ENCODE measurements at places on chromosomes 16 and 17.

- DNase-seq: no peak
Observed at GRCh38 chr17:48261297-48261880, 153.8 kb downstream of the SNX11 start.

DNA sequence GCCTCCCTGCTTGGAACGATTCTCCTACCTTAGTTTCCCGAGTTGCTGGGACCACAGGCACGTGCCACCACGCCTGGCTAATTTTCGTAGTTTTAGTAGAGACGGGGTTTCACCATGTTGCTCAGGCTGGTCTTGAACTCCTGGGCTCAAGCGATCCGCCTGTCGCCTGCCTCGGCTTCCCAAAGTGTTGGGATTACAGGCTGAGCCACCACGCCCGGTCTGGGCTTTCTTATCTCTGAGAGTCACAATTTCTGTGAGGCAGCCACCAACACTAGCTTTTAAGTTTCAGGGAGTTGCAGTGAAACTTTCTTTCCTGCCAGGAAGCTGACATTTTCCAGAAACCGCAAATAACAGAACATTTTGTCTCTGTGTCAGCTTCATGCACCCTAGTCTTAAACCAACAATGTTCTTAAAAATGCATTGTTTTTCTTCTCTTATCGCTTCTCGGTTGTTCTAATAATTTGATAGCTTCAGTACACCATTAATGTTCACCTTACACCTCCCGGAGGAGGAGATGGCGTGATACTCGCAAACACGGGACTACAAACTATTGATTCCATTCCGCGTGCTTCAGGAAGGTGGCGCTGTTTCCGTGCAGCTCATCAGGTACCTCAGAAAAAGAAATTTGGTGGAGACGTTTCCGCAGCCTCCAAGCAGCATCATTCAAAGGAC is 7.4 kb upstream of the DHRS7B start:
- no peak for DNase-seq

- DNase-seq: no peak
Observed at GRCh38 chr16:27373312-27373711, 28.7 kb upstream of the IL21R start.

DNA sequence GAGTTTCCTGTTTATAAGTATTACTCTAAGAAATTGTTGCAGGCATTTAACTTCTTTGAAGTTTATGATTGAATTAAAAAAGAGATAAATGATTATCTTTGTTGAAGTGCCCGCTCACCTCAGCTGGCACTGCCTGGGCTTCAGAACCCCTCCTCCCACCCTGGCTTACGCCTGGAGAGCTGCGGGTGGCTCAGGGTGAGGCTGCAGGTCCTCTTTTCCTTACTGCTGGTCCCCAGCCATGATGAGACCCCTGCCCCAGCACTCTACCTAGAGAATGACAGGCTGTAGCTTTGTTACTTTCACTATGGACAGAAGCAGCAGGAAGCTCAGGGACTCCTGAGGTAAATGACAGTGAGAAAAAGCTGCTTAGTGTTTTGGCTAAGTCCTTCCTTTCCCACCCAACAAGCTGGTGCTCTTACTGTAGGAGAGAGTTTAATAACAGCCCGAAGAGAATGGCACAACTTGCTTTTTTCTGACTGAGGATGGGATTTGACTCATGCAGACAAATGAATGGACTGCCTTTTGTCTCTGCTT is 62.1 kb downstream of the EPN2 start:
- no peak for DNase-seq

DNA sequence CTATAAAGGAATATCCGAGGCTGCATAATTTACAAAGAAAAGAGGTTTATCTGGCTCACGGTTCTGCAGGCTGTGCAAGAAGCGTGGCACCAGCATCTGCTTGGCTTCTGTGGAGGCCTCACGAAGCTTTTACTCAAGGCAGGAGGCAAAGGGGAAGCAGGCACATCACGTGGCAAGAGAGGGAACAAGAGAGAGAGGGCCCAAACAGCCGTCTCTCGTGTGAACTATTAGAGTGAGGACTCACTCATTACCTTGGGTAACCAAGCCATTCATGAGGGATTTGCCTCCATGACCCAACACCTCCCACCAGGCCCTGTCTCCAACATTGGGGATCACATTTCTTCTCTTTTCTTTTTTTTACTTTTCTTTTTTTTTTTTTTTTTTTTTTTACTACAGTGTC is 7.5 kb upstream of the ALKBH5 start:
- no peak for DNase-seq

DNA sequence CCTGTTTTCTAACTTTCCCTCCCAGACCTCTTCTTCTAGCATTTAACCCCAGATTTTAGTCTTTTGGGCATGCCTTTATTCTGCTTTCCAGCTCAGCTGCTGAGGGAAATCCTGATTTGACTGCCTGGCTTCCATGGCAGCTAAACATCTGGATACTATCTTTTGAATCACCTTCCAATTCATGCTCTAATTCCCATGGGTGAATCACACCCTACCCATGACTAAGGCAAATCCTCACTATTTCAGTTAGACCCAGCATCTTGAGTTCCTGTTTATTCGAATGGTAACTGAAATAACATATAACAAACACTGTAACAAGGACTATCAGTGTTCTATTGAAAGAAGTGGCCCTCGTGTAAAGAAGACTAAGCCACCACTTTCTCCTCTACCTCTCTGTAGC is 29.8 kb downstream of the CA10 start:
- DNase-seq: no peak

GRCh38 chr16:3495176-3495575 is at the start of gene C16orf90:
C16orf90 (minus strand) TSS chr16:3495489; CDS start chr16:3495421, 68 bp downstream.
- DNase-seq: no peak

DNA sequence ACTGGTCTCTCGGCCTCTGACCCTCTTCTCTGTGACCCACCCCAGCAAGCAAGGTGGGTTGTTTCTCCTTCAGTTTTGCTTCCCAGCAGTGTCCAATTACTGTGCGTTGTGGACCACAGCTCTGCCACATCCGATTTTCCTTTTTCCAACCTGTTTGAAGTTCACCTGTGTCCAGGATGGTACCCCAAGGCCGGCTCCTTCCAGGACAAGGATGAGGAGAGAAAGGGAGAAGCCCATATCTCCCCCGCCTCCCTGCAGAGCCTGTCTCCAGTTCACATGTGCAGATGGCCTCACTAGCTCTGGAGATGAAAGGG is 13.5 kb downstream of the NMRAL1 start:
- no peak for DNase-seq

DNA sequence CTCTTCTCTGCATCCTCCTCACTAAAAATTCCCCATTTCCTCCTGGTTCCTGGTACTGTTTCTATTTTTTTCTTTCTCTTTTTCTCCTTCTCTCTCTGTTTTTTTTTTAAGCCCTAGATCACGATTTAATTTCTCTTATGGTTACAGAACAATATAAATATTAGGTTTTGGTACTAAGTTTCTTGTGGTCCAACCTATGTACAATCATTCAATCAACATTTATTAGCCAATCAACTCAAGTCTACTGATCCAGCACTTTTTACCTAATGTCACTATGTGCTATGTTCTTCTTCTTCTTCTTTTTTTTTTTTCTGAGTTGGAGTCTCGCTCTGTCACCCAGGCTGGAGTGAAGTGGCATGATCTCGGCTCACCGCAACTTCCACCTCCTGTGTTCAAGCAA is 12.6 kb downstream of the RTN4RL1 start:
- no peak for DNase-seq

- no peak for DNase-seq
Observed at GRCh38 chr17:59815965-59816364, 76.8 kb downstream of the TUBD1 start.

- DNase-seq: no peak
Observed at GRCh38 chr17:27242951-27243350, 51.0 kb upstream of the WSB1 start.

DNA sequence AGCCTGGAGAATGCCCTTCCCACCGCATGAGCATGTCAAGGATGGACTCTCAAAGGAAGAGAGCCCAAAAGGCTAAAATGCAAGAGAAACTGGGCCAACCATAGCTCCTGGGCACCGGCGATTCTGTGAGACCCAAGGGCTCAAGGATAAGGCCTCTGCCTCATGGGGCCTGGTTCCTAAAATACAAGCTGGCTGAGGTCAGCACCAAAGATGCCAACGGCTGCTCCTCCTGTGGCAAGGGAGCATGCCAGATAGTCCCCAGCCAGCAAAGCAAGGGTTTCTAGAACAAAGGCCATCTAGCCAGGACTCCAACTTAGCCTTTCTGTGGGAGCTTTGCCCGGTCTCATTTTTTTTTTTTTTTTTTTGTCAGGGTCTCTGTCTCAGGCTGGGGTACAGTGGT is 20.1 kb downstream of the GPRC5B start:
- DNase-seq: no peak

- DNase-seq: no peak
Observed at GRCh38 chr17:427327-427726, 74.7 kb upstream of the RPH3AL start.

DNA sequence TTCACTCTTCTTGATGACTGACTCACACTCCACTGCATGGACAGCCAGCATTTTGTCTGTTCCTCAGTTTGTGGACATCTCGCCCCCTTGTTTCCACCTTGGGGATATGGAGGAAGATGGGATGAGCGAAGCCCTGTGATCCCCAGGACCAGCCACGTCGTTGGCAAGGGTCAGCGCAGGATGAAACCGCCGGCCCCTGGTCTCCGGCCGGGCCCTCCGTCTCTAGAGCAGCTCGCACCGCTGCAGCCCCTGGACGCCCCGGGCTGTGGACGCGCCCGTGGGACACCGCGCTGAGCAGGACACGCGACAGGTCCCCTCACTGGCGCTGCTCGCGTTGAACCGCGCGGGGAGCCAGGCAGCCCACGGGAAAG is 604 bp upstream of the ZC3H18 start:
- DNase-seq: no peak

DNA sequence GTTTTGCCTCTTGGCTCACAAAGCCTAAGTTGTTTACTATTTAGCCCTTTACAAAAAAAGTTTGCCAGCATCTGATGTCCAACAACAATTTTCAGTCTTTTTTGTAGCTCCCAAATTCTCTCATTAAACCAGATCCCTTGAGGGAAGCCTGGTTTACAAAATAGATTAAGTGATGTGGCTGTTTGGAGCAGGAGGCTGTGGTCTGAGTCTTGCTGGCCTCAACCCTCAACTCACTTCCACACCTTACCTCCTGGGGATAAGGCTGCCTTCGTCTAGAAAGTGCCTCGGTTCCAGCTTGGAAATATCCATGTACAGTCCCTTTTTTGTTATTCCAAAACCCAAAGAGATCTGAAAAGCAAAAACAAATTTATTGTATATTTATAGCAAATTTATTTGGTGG is 138.4 kb downstream of the WWOX start:
- DNase-seq: no peak

GRCh38 chr16:86088287-86088686 is 189.3 kb downstream of the IRF8 start:
- DNase-seq: no peak

- no peak for DNase-seq
Observed at GRCh38 chr17:13513039-13513405, 88.7 kb downstream of the HS3ST3A1 start.

DNA sequence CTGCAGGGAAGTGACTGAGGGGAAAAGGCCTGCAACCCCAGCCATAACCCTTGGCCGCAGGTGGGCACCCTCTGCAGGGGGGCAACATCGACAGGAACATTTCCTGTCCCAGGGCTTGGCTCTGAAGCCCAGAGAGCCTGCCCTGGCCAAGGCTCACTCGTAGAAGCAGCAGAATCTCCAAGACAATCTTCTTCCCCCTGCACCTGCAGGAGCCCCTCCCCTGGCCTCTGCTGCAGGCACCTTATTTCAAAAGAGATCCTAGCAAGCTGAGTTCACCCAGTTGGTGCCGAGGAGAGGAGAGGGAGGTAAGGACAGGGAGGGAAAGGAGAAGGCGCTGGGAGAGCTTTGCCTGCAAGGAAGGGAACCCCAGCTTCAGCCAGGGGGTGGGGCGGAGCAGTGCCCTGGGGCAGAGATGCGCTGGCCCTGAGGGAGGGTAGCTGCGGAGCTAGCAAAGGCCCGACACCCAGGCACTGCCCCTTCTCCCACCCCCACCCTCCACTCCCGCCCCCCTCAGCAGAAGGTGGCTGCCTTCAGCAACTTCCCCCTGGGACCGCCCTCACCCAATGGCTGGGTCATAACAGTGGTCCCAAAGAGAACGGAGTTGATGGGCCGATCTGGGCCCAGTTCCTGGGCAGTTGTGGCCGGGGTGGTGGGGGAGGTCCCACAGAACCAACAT is 104.3 kb upstream of the TNRC6C start:
- no peak for DNase-seq

DNA sequence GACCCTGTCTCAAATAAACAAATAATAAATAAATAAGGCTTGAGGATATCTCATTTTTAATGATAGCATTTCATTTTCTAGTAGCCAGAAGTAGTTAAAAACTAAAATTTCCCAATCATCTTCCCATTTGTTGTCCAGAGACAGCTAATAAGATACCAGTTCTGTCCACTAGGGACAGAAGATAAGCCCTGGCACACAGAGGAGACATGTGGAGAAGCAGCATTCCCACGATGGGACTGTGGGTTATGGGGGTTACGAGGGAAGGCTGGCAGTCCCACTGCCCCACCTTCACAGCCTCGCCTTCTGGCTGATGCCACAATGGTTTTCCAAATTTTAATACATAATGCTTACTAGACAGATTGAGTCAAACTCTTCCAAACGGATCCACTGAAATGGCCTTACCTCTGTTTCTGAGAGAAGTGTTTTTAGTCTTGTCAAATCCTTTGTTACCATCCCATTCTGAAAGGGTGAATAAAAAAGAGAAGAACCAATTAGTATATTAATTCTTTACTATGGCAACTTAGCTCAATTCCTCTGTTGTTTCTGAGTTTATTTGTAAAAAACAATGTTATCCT is 44.2 kb downstream of the HELZ start:
- DNase-seq: no peak

- no peak for DNase-seq
Observed at GRCh38 chr16:31708348-31708747, 165.3 kb upstream of the ZNF267 start.

GRCh38 chr17:49741009-49741691 is 22.8 kb downstream of the FAM117A start:
- DNase-seq: no peak
